ENCODE measurements at places on chromosomes 12 and 14.
A peak's percentile ranks its signal among the peaks of the same experiment; 100 is the strongest.

- DNase-seq, result no peak
These were observed 17.9 kb downstream of the ZDHHC22 start for GRCh38 chr14:77123381-77124325.

DNA sequence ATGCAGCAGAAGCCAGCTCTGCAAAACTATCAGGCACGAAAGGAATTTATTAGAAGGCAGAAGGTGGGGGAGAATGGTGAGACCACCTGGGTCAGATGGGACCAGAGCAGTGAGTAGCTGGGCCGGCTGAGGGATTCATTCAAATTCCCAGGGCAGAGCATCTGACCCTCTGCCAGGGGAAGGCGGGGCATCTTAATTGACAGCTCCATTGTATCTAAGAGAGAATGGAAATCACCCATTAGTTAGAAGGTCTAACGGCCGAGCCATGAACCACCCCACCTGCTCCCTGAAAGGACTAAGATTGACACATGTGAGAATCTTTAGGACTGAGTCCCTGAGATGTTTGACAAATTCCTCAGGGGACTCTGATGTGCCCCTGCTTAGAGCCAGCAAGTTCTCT, 83.7 kb downstream of the PHETA1 start:
- no peak for DNase-seq

DNA sequence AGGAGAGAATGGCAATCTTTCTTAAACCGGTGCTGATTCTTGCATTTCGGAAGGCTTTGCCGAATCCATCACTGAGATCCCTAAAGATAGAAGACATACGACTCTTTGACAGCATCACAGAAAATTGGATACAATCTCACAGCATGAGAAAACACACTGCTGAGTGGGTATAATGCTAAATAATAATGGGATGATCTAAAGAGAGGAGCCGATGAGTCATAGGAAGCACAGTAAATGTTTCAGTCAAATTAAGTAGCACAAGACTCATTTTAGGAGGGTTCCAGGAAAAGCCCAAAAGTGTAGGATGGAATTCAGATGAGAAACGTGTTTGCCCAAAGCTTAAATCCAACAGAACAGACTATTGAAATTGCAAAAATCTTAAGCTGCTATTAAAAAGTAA, 81.7 kb downstream of the CPNE8 start:
- DNase-seq, result no peak

- DNase-seq, result no peak
These were observed 52.7 kb downstream of the RASSF3 start for GRCh38 chr12:64663015-64663414.

DNA sequence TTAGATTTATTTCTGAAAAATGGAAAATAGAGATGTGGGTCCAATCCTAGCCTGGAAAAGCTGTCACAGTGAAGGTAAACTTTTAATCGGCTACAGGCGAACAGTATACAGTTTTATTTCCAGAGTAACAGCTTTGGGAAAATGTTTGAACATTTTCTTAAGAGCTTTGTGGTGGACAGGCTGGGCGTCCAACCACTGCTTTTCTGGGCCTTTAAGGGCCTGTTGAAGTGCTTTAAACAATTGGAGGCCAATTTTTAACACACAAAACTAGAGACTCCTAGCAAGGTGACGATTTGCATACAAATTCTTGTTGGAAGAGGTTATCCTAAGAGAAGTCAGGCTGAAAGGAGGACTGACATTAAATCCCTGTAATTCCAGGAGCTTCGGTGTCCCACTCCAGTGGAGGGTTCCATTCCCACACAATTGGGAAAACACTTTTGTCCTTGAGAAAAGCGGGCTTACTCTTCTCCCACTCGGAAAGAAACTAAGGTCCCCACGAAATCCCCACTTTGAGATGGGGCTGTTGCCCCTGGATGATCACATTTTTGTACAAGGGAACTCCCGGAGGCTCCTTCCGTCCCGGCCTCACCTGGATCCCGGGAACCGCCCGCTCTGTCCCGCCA, 26.9 kb downstream of the BCL11B start:
- DNase-seq, result no peak

DNA sequence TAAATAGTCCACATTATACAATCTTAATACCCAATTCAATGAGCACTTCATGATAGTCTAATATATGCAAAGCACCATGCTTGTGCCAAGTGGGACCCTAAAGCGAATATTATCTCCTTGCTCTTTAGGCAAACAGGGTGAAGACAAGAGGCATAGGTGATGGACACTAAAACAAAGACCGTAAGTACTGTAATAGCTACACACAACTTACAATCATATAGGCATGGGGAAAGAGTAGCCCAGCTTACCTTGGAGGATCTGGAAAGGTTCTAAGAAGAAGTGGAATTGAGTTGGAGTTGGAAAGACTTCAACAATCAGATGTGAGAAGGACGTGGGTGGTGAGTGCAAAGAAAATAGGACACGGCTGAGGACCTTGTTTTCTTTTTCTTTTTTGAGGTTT, 19.1 kb upstream of the BCL2L14 start:
- no peak for DNase-seq

- no peak for DNase-seq
These were observed 2.5 kb downstream of the SLC7A7 start for GRCh38 chr14:22812744-22813143.

DNA sequence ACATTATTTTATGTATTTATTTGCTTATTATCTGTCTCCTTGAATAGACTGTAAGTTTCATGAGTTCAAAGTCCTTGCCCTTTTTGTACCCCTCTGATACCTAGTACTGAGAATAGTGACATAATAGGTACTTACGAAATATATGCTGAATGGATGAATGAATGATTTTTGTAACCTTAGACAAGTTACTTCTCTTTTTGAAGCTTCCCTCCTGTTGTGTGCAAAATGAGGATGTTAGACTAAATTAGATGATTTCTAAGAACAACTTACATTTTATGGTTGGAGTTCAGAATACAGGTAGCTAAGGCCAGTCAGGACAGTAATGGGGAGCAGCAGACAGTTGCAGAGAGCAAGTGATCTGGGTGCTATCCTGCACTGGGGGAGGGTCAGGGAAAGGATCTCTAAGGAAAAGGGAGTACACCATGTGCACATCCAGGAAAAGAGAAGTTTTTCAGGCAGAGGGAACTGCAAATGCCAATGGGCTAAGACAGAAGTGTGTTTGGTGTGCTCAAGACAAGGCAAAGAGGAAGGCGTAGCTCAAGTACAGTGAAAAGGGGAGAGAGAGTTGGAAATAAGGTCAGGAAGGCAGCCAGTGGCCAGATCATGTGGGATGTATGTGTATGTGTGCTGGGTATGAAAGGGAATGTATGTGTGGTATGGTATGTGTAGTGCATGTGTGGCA, 59.4 kb upstream of the AMIGO2 start:
- DNase-seq, result no peak

- DNase-seq, result peak; percentile 73
These were observed 279.4 kb downstream of the CACNA1C start for GRCh38 chr12:2332236-2332635.

GRCh38 chr14:58659846-58660245, 22.1 kb downstream of the DACT1 start:
- DNase-seq, result no peak

DNA sequence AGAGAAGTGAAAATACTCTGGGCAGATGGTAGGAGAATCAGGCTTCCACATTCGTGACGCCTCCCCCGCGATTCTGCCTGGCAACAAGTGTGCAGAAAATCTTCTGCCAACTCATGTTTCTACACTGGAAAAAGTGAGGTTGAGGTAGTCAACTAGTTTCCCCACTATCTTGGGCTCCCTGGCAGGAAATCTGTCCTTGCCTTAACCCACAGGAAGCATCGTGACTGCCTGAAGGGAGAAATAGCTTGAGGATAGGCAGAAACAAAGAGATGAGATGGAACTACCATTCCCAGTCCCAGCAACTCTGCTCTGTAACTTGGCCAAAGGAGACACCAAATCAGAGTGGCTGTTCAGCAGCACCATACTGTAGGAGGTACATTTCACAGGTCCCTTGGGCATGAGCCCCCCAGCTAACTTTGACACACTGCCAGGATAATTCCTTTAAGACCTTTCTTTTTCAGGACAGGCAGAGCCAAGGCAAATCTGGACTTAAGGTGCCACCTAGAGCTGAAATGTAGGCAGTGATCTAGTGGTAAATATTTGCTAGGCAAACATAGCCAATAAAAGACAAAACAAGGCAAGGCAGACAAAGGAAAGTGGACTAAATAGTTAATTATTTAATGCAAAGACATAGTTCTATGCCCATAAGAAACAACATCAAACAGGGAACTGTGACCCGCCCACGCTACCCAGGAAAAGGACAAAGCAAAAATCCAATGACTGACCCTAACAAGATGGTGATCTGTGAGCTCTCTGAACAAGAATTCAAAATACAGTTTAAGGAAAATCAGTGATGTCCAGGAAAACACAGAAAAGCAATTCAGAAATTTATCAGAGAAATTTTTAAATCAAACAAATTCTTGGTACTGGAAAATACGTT, 205.1 kb downstream of the PTPRO start:
- DNase-seq, result peak; percentile 14

DNA sequence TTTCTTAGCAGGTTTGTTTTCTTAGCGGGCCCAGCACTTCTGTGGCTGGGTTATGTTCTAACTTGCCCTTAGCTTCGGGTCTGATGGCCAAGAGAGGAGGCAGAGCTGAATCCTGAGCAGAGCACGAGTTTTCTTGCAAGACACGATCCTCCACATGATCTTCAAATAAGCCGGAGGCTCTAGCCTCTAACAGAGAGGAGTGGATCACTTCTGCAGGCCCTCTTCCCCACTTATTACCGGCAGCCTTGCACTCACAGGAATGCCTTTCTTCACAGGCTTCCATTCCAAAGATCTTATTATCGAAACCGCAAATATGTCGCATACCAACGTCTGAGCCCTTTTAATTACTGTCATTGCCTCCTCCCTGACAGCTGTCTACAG, 79.5 kb downstream of the SINHCAF start:
- peak; percentile 72 for DNase-seq

DNA sequence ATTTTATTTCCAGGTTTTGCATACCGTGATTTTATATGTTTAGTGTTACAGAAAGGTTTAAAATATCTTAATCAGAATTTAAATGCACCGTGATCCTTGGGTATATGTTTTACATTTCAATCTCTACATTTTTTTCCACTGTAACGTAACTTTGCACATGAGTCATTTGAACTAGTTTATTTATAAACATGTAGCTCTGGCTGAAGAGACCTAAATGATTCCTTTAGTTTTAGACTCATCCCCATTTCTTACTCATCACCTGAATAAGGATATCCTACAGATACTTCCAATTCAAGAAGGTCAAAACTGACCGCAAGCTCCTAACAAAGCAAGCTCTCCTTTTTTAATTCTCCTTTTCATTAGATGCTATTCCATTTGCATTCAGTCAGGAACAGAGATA, 42.7 kb upstream of the SLC6A15 start:
- no peak for DNase-seq

DNA sequence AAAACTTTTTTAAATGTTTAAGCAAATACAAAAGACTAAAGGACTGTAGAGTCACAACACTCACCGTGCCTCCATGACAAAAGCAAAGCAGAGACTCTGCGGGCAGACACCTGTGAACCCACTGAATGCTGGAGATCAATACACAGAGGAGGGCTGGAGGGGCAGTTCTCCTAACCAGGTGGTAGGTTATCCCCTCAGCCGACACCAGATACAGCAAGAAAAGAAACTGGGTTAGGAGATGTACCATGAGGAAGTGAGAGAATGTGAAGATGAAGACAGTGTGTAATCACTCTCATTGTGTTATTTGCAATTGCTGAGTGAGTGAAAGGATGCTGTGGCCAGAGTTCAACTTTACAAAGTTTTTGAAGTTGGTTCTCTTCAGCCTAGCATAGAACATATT, 480.3 kb downstream of the BCL11B start:
- no peak for DNase-seq

DNA sequence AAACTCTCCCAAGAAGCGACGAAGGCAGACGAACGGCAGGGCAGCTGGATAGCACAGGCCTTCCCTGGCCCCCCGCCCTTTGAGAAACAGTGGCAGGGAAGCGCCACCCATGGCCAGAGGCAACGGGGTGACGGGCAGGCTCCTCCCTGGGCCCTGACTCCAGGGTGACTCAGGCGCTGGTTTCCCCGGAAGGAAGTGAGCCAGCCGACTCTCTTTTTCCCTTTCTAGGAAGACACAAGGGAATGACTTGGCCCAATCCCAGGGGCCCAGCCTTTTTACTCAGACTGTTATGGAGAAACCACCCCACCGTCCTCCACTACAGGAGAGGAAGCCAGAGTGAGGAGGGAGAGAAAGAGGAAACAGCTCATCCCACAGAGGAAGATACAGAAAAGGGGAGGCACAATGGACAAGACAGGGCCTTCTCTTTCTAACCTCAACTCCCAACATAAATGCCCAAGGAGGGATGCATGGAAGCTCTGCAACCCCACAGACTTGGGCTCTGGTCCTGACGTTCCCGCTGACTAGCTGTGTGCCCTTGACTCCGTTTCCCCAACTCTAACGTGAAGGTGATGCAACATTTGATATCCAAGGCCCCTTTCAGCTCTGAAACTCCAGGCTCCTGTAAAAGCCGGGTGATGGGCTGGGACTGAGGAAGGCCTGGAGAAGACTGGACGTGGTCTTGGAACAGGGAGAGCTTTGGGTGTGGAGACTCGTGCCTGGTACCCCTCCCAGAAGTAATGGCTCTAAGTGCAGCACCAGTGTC, 27.9 kb downstream of the ACTN1 start:
- DNase-seq, result peak; percentile 97

DNA sequence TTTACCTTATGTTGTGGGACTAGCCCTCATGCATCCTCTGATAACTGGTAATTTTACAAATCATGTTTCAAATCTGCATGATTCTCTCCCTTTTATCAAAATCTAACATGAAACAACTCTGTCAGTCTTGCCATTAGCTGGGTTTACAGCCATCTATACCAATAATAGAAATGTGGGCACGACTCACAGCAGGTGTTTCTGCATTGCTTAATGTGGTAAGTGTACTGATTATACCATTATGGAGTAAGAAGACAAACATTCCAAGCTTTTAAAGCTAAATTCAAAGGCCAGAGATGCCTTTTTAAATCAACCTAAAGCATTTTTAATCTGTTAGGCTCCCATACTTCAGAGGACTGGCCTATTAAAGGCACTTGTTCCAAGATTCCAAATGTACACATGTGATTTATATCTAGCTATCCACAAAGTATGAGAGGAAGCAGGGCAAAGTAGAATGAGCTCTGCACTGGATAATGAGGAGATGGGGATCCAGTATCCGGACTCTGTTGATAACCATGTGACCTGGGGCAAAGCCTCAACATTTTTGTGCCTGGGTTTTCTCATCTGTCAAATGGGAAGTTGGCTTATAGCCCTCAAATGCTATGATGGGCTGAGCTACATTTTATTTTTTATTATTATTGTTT, 52.3 kb upstream of the FUT8 start:
- DNase-seq, result no peak

GRCh38 chr12:127595506-127595905, 671.5 kb upstream of the TMEM132C start:
- no peak for DNase-seq

GRCh38 chr14:55892906-55893305, 225.3 kb upstream of the PELI2 start:
- no peak for DNase-seq

Measured in fibroblast of skin of right biceps (primary cell).